Cardiac muscle cell (in vitro differentiated cells and primary cell): ENCODE measurements at places on chromosomes 13 and 19.

GRCh38 chr13:110089815-110090214 is 217.1 kb downstream of the COL4A1 start:
- DNase-seq, result no peak

GRCh38 chr19:20858861-20859260 is 64.2 kb upstream of the ZNF85 start:
- no peak for DNase-seq

GRCh38 chr19:2477141-2477710 is 1.3 kb downstream of the GADD45B start:
- peak; percentile 34 for DNase-seq

GRCh38 chr13:79128158-79128557 is 277.9 kb downstream of the RBM26 start:
- DNase-seq, result peak; percentile 68

DNA sequence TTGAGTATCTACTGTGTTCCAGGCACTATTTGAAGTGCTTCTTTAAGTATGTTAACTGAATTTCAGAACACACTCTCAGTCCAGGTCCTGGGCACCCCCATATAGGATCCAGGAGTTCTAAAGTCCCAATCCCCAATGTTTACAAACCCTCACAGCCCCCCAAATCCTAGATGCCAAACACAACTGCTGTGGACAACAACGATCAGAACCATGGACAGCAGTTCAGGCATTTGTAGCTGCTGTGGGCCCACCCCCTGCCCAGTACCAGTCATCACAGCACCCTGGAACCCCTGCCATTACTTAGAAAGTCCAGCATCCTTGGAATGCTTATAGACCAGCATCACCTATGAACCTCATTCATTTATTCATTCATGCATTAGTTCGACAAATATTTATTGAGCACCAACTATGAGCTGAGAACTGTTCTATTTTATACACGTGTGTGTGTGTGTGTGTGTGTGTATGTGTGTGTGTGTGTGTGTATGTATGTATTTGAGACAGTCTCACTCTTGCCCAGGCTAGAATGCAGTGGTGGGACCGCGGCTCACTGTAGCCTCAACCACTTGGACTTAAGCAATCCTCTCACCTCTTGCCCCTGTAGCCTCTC is 19.3 kb upstream of the SDHAF1 start:
- peak; percentile 82 for DNase-seq
